ENCODE measurements at places on chromosomes 7 and 10.

DNA sequence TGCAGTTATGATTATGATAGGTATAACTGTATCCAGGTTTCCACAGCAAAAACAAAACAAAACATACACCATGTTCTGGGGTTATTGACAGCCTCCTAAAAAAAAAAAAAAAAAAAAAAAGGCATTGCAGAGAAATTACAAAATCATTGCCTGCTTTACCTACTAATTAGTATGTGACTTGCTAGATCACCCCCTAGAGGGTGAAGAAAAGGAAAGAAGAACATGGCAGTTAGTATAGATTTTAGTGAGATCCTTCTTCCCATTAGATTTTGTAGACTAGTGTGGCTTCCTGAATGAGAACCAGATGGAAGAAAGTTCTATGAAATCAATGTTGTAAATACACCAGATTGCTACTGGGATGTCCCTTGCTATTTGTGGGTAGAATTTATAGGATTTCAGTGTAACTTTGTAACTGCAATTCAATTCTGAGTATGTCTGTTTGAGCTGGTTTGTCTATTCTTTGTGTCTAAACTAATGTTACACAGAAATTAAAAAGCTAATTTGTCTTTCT, 24.0 kb upstream of the AGBL3 start:
- DNase-seq: no peak

DNA sequence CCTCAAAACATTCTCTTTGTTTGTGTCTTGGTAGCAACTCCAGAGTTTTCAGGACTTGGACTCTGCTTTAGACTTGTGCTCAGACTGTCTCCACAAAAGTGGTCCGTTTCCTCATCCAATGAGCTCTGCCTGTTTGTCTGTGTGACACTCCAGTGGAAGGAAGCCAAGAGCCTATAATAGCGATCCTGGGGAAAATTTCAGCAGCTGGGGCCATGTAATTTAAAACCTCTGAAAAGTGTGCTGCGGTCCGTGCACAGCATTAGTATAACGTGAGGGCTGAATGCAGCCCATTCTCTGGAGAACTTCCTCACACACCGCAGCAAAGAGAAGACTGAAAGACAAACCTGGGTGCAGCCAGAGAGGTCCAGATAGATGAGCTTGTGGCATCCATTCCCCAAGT, at the start of gene LRRC17:
TSS of gene LRRC17 (plus strand) at position 259 of the 400 bp plus-strand sequence. CDS start 20,914 bp downstream, outside the sequence.
- peak; percentile 90 for DNase-seq

- no peak for DNase-seq
Measured at GRCh38 chr10:6399231-6399741, 180.8 kb downstream of the PRKCQ start.

DNA sequence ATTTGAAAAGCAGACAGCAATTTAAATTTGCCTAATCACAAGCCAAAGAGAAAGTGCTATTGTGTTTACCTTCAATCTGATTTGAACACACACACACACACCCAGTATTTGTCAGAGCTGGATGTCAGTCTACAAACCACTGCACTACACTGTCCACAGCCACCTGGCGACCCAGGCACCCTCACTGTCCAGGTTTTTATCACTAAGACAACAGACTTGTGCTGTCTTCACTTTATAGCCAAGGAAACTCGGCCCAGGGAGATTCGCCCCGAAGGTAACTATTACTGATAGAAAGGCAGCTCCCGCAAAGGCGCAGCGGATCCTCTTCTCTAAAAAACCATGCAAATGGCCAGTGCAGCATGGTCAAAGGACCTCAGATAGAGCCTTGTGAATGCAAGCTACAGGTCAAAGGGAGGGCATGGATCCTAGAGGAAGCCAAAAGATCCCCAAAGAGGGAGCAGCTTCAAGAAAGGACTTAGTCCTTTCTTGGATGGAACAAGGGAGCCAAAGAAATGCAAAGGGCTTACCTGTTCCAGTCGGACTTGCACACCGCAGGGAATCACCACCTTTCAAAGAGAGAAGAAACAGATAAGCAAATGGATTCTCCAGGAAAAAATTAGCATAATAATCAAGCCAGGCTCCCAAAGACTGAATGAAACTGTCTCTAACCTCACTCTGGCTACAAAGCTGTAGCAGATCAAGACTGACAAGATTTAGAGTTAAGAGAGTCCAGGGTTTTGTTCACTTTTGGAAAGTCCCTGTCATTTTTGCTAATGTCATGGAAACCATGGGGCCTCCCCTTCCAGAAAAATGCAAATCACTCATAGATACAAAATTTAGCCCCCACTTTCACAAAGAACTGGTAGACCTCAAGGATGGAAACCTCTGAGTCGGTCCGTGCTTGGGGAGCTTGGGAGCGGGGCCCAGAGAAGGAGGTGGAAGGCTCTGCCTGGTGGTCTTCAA, 101.1 kb downstream of the TNS3 start:
- DNase-seq: no peak

- DNase-seq: no peak
Measured at GRCh38 chr10:122186816-122187810, 84.0 kb upstream of the BTBD16 start.

GRCh38 chr10:103816431-103816830, 38.9 kb downstream of the SH3PXD2A start:
- no peak for DNase-seq

DNA sequence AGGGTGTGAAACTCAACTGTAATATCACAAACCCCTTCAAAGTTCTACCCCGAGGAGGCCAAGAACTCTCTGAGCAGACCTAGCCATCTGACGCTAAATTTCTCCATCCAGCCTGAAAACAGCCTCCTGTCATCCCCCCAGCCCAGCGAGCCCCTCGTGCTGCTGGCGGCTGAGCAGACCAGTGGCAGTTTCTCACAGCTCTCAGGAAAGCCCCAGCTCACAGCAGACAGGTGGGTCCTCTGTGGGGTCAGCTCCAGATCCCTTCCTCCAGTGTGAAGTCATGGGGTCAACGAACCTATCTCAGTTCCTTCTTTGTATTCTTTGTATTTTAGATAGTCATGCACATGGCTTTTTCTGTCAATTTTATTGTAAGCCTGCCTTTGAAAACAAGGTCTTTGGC, 7.8 kb downstream of the GARIN1A start:
- no peak for DNase-seq

GRCh38 chr7:43766564-43766963, 8.1 kb downstream of the BLVRA start:
- no peak for DNase-seq

DNA sequence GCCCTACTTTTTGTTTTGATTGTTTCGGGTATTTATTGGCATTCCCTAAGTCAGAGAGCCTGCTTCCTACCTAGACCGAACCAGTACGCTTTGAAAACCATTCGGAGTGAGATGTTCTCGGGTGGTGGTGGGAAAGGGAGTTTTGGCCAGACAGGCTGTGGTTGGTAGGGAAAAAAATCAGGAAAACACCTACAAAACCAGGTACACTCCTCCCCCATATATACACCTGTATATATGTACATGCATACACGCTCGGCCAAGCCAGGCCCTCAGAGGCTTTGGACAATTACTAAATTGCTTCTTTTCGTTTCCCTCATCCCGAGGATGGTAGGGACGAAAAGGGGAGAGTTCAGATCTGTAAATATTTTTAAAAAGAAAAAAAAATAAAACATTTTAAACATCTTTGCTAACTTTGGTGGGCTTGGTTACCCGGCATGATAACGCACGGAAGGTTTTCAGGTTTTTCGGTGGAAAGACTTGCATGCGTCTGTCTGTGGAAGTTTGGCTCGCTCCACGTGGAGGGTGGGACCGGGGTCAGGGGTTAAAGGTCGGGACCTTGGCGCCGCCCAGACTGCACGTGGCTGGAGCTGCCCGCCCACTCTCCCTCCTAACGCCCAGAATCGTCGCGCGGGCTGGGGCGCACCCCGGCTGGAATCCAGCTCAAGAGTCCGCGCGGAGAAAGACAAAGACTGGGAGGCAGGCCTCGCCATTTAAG, 2.5 kb downstream of the HMX2 start:
- DNase-seq: peak; percentile 25

DNA sequence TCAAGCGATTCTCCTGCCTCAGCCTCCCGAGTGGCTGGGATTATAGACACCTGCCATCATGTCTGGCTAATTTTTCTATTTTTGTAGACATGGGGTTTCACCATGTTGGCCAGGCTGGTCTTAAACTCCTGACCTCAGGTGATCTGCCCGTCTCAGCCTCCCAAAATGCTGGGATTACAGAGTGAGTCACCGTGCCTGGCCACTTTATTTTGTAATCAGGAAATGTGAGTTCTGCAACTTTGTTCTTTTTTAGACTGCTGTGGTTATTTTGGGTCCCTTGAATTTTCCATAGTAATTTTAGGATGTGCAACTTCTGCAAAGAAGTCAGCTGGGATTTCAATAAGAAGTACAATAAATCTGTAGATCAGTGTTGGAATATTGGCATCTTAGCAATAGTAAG, 96.8 kb downstream of the CYTH3 start:
- no peak for DNase-seq

DNA sequence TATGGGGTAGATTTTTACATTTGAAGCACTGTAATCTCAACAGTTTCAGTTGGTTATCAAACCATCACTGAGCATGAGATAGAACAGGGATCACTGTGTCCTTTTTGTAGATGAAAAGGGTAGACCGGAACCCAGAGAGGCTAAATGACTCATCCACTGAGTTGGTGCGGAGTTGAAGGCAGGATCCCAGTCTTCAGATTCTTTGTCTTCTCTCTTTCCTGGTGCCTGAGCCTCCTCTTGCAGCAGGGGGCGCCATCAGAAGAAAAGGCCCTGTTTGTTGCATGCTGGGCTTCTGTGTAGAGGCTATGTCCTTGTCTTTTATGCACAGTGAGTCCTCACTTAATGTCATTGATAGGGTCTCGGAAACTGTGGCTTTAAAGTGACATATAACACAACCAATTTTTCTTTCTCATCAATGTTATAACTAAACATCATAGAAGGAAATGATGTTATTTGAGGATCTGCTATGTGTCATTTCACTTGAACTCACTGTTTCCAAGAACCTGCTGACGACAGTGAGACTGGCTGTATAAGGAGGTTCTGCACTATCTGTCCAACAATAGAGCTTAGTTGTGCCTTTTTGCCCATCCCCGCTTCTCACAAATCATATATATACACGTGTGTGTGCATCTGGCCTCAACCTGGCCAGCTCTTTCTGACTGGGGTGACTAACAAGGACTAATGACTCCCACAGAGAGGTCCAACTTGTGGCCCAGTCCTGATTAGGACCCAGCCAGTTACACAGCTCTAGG, 14.3 kb downstream of the ZNF282 start:
- DNase-seq: no peak

- no peak for DNase-seq
Measured at GRCh38 chr7:30922596-30922995, 10.9 kb downstream of the AQP1 start.

- DNase-seq: no peak
Measured at GRCh38 chr10:130630135-130630534, 493.9 kb downstream of the GLRX3 start.

DNA sequence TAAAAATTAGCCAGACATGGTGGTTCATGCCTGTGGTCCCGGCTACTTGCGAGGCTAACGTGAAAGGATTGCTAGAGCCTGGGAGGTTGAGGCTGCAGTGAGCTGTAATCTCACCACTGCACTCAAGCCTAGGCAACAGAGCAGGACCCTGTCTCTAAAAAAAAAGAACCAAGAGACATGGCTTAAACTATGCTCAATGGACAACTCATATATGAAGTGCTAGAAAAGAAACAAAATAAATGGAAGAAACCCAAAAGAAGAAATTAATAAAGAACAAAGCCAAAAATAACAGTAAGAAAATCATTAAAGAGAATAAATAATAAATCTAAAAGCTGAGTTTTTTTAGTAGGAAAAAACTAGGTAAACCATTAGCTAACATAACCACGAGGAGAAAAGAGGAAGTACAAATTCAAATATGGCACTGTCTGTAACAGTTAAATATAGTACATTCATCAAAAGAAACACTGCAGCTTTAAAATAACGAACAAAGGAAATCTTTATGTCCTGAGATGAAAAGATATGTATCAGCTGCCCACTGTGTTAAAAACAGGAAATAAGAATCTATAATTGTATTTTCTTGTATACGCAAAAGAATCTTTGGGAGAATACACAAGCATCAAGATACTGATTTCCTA, 48.7 kb downstream of the UPF2 start:
- no peak for DNase-seq

DNA sequence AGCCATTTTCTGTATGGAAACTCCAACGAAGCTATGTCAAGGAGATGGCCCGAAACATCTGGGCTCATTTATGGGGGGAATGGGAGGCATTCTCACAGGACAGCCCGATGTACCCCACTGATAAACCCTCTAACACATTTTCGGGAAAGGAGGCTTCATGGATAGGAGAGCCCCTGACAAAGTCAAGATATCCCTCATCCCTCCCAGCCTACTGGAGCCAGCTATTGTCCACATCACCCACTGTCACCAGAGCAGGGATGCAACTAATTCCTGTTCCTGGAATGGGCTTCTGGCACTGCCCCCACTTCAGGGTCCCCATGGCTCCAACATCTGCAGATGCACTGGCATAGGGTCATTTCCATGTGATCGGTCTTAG, 98.2 kb upstream of the BMPER start:
- no peak for DNase-seq

GRCh38 chr7:2013381-2014311, 219.1 kb downstream of the MAD1L1 start:
- peak; percentile 14 for DNase-seq

DNA sequence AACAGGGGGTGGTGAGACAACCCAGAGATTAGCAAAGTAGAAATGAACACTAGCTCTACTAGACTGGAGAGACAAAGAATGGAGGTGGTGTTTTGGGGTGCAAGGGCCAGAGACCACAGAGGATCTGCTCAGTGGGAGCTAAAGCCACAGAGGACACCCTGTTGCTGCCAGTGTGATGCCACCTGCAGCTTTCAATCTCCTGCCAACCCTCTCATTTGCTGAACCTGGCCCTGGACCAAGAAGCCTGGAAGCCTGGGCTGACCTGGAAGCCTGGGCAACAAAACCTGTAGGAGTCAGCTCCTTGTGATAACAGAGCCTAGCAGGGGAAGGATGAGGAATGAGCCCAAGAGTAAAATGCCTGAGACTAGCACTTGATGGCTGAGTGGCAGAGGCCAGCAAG, 81.1 kb upstream of the ADO start:
- no peak for DNase-seq

DNA sequence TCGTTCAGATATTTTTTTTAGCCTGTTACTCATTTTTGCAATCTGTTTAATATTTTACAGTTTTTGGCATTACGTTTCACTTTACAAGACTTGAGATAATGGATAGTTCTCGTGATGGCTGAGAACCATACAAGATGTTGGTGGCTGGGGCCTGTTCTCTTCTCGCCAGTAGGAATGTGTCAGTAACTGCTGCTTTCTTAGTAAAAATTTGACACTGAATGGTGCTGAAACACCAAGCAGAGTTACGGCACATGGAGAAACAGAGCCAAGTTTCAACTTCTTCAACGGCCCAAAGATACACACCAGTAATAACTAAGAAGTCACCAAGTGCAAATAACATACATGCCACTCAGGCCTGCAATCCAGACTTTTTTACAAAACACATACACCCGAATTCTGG, 130.4 kb downstream of the NRP1 start:
- DNase-seq: no peak

GRCh38 chr10:109467551-109467950, 455.8 kb downstream of the XPNPEP1 start:
- no peak for DNase-seq
